Naive thymus-derived CD8-positive, alpha-beta T cell (primary cell): ENCODE measurements at places on chromosomes 2 and 18.

DNA sequence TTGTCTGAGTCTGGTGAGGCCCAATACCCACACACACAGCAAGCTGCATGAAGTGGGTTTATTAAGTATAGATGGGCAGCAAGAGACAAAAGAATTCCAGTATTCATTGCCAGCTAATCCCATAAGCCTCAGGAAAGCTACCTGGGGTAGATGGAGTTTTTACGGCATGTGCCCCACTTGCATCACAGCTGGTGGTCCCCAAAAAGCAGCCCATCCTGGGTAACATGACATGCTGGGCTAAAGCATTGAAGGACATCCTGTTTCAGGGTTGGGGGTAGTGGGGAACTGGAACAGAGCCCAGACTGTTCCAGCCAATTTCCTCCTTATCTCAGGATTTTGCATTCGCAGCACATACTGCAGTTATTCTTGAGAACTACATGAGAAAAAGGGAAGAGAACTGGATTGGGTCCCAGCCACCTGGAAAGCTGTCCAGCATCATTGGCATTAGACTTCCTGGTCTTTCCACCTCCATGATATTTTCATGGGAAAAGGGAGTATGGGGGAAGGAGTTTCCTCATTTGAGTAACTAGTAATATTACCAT is 240.1 kb upstream of the MMADHC start:
- no peak for DNase-seq

DNA sequence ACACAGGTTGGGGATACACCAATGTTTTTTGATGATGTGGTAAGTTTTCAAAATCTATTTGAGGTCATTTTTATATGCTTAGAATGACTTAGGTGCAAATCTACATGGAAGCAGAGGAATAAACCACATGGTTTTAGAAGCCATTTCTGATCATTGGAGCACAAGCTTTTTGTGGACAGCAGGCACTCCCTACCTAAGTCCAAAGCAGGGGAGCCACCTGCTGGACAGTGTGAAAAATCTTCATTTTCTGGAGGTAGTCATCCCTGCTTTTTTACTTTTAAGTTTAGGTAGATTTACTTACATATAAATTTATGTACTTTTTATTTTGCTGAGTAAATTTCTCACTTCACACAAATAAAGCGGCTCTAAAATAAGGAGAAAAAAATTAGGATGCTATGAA is 323.2 kb downstream of the PLCL1 start:
- DNase-seq: peak; percentile 22

- DNase-seq: no peak
These were observed 33.3 kb downstream of the STRADB start for GRCh38 chr2:201484805-201485204.

DNA sequence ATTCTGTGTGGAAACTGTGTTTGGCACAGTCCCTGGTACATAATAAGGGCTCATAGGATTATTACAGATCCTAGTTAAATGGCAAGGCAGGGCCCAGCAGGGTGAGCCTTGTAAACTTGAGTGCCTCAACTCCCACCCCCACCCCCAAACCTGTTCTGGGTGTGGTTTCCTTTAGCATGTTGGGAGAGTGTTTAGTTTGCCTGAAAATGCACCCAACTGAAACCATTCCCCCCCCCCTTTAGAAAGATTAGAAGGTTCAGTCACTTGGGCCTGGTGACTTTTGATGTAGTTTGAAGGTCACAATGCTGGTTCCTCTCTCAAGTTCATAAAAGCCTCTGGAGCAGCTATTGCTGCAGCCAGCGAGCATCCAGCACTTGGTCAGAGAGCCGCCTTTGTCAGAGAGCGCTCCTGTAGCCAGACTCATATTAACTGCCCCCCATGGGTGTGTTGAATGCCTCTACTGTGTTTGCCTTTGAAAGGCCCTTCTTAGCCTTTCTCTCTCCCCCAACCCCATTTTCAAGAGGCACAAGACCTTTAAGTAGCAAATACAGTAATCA is 113.7 kb downstream of the SPTBN1 start:
- no peak for DNase-seq

- DNase-seq: no peak
These were observed 260.5 kb downstream of the DYSF start for GRCh38 chr2:71713581-71714580.

DNA sequence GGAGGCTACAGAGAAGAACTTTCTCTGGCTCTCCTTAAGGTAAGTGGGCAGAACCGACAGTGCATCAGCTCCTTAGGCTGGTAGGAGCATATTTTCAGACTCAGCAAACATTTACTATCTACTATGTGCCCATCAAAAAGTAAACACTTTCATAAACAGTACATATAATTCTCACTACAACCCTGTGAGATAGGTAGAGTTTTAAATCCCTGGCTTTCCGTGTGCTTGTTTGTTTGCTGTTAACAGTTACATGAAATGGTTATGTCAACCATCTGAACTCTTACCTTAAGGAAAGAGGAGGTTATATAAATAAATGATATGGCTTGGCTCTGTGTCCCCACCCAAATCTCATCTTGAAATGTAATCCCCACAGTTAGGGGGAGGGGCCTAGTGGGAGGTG is 310.1 kb downstream of the ALK start:
- DNase-seq: no peak

- DNase-seq: no peak
These were observed 24.3 kb downstream of the INPP5D start for GRCh38 chr2:233084488-233084887.

DNA sequence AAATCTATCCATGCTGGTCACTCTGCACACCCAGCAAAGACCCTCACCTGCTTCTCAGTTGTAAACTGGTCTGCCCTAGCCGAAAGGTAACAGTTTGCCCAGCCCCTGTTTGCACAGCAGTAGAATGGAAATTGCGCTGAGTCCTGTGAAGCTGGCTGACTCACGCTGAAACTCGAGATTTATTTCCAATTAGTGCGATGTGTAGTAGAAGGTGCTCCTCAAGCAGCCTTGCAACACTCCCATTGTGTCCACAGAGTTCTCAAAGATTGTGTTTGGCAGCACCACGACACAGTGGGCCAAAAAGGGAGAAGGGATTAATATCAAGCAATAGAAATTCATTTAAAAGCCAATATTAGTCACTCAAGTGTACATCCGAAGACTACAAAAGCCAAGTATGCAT is 21.7 kb upstream of the APCDD1 start:
- no peak for DNase-seq

GRCh38 chr18:74630804-74631203 is 33.1 kb downstream of the ZNF407 start:
- DNase-seq: no peak

- DNase-seq: no peak
These were observed 231.7 kb upstream of the FOSL2 start for GRCh38 chr2:28160986-28161425.

DNA sequence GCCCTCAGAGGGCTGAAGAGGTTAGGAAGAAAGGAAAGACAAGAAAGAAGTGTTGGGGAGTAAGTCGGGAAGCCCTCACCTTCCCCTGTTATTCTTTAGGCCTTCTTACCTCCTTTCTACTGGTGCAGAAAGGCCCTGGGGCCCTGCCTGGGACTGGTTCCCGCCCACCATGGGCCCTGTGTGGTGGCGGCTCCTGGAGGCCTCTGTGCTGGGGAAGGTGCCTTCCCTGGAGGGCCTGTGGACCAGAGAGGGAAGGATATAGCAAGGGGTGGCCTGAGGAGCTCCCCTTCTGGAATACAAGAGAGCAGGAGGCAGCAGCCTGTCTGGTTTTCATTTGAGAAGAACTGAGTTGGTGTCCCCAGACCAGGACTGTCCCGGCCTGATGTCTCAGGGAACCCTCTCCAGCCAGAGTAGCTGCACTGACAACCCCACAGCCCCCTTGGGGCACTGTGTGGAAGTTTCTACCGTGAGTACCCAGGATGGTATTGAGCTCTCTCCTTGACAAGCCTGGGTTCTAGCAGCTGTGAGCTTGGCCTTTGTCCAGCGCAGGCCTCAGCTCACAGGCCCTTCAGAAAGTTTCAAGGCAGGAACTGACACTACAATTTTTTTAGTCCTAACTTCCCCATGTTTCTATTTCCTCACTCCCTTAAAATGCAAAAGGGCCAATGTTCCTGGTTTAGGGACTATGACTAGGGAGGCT is 47.1 kb downstream of the EFR3B start:
- DNase-seq: no peak

DNA sequence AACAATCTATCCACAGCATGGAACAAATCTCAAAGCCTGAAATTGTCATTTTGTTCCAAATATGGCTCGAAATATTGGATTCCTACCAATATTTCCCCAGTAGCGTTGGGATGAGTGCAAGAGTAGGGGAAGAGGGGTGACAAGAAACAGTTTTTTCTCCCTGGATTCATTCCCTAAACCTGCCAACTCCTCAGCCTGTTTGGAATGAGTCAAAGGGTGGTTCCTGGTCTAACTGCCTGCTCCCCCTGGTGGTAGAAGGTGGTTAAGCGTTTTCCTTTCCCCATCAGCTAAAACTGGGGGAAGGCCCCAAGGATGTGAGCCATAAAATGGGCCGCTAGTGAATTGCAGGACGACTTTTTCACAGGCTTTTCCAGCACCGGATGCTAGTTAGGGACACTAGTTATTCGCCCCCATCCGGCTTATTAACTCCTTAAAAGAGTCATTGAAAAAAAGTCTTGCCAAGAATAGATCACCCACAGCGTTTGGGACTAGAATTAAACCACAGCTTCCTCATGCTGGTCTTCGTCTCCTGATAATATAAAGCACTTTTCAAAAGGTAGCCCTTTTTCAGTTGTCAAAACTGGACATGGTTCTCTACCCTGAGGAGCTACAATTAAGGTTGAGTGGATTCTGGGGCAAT is 72.5 kb downstream of the DHRS9 start:
- peak; percentile 58 for DNase-seq

DNA sequence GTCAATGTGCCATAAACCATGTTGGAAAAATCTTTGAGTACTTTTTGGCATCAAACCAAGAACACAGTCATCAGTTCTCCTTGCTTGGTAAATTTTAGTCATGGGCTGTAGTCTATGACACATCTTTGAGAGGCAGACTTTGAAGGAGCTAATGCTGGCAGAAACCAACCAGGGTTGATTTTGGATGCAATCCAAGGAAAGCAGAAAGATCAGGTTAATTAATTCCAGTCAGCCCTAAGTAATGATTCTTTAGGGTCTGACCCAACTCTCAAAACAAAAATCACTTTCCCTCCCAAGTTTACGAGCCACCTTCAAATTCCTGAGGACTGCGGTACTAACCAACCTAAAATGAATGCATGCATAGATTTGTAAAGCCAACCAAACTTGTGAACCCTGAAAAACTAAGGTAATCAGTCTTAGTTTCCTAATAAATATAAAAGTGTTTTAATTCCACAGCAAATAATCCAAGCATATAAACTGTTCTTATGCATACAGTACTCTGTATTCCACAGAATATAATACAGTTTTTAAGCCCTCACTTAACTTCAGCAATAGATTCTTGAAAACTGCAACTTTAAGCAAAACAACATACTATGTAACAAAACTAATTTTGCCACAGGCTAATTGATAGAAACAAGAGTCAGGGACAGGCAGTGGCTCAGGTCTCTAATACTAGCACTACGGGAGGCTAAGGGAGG is 22.0 kb downstream of the AP1S3 start:
- DNase-seq: no peak

DNA sequence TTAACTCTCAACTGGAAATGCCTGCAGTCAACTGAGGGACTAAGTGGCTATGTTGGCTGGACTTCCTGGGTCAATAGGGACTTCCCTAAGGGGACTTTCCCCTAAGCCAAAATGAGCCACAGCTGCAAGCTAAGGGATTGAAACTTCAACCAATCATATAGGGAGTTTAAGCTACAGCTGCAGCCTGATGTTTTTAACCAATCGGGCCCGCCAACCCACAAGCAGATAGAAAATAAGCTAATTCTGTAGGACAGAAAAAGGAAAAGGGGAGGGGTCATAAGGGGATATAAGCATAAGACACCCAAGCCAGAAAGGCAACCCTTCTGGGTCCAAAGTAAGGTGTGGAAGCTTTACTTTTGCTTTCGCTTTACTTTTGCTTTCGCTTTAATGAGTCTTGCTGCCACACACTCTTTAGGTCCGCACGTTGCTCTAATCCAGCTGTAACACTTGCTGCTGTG is 927.5 kb downstream of the ERBB4 start:
- no peak for DNase-seq

DNA sequence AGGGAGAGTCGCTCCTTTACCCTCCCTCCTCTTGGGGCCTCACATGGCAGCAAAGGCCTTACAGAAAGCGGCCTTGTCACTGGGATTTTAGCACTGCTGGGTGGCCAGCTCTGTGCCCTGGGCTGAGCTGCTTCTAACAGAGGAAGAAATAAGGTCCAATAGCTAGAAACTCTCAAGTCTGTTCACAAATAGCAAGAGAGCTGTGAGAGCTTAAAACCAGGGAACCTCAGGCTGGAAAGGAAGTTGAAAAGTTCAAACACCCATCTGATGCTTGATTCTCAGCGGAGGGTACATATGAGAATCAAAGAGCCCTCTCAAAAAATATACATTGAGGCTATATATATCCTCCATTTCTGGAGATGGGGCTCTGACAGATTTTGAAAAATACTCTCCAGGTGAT is 54.7 kb downstream of the ST6GAL2 start:
- DNase-seq: no peak

GRCh38 chr2:226743915-226744314 is 55.7 kb downstream of the IRS1 start:
- no peak for DNase-seq

DNA sequence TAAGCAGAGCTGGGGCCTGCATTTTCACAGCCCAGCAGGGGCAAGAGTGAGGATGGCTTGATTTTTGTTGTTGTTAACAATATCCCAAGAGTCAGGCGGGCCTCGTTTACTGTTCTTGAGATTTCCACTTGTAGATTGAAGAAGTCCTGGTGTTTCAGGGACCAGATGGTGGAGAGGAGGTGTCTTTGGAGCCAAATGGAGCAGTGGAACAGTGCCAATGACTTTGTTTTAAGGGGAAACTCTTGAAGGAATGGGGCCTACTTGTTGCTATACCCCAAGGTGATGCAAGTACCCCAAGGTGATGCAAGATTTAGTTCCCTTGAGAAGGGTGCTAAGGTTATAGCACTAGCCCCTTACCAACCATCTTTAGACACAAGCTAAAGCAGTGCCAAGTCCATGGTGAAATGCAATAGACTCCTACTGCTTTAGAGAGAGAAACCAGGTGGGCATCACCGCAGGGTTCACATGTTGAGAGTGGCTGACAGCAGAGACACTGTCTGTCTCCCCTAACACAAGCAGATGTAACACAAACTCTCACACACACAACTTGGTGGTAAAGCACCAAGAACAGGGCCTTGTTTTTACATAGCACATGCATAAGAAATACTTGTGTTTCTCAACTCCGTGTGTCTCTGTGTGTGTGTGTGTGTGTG is 44.0 kb downstream of the HK2 start:
- no peak for DNase-seq

GRCh38 chr2:24745825-24746224 is 47.4 kb downstream of the PTRHD1 start:
- no peak for DNase-seq

- DNase-seq: no peak
These were observed 155.1 kb upstream of the CELF4 start for GRCh38 chr18:37720663-37721062.

DNA sequence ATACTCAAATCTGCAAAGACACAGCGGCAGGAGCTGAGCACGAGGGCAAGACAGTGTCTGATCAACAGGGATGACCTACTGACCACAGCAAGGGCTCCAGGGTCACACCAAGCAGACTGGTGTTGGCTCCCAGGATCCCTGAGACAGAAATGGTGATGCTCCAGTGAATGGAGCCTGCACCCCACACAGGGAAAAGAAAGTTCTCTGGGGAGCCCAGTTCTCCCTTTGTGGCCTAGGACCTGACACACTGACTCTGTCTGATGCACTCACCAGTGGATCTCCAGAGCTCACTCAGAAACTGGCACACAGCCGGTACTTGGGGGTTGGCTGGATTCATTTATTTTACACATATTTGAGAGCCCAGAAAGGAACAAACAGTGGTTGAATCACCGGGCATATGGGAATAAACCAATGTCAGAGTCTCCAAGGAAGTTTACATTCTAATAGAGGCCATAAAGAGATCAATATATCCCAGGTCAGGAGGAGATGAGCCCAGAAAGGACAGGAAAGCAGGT is 215.6 kb upstream of the ARL4C start:
- no peak for DNase-seq
